ENCODE measurements at places on chromosomes 6 and 20.
A peak's percentile ranks its signal among the peaks of the same experiment; 100 is the strongest.

DNA sequence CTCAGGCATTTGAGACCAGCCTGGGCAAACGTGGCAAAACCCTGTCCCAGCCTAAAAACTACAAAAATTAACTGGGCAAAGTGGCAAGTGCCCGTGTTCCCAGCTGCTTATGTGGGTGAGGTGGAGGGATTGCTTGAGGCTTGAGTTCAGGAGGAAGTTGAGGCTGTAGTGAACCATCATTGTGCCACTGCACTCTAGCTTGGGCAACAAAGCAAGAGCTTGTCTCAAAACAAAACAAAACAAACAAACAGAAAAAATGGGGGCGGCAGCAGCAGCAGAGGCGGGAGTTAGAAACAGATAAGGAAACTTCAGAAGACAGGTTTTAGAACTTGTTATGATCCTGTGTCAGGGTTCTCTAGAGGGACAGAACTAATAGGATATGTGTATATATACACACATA lies 49.0 kb downstream of the SCAF8 start:
- DNase-seq = no peak

DNA sequence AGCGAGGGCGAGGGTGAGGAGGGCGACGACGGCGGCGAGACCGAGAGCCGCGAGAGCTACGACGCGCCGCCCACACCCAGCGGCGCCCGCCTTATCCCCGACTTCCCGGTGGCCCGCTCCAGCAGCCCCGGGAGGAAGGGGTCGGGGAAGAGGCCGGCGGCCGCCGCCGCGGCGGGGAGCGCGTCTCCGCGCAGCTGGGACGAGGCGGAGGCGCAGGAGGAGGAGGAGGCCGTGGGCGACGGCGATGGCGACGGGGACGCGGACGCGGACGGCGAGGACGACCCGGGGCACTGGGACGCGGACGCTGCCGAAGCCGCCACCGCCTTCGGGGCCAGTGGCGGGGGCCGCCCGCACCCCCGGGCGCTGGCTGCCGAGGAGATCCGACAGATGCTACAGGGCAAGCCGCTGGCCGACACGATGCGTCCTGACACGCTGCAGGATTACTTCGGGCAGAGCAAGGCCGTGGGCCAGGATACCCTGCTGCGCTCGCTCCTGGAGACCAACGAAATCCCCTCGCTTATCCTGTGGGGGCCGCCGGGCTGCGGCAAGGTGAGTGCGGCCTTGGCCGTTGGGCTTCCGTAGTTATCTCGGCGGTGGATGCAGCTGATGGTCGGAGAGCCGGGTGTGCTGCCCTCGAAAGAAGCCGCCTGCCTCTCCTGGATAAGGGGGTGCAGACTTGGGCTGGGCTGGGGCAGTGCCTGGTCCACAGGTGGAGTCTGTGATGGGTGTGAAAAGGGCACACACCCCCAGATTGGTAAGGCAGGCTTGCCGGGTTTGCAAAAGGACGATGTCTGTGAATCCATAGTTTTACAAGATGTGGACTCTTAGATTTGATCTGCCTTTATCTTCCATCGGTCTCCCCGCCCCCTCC lies 938 bp downstream of the WRNIP1 start:
- DNase-seq = peak; percentile 75

DNA sequence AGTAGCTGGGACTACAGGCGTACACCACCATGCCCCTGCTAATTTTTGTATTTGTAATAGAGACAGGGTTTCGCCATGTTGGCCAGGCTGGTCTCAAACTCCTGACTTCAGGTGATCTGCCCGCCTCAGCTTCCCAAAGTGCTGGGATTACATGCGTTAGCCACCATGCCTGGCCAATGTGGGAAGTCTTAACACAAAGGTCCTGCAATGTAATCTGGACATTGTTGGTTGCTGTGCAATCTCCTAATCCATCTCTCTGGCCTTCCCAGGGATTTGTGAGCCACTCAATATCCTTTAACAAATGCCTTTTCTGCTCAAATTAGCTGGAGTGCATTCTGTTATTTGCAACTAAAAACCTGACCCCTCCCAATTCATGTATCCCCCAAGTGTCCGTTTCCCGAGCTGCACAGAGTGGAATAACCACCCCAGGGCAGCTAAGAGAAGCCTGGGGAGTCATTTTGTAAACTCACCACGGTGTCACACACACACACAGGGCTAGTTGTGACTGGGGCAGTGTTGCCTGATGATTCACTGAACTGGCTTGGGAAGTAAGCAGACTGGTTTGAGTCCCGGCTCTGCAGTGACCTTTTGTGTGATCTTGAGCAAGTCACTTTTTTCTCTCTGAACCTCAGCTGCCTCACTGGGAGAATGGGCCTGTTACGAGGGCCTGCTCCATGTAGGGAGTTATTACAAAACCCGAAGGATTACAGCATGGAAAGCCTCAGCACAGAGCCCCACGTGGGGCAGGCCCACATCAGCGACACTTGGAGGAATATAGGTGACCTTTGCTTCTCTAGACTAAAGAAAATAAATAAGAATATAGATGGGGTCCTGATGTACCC lies 152.3 kb downstream of the ZMYND8 start:
- no peak for DNase-seq

DNA sequence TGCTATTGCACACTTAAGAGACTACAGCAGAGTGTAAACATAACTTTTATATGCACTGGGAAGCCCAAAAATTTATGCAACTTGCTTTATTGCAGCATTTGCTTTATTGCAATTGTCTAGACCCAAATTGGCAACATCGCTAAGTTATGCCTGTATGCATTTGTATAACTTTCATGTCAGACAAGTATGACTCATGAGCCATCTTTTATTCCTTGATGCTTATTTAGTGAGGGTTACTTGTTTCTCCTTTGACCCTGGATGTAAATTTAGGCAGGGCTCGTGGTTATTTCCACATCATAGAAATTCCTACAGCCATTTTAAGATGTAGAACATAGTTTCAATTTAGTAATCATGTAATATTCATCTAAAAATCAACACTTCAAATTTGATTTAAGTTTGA lies 130.3 kb upstream of the LY86 start:
- DNase-seq = no peak

- DNase-seq = no peak
Measured at GRCh38 chr20:18657575-18657974, 69.7 kb downstream of the DTD1 start.

DNA sequence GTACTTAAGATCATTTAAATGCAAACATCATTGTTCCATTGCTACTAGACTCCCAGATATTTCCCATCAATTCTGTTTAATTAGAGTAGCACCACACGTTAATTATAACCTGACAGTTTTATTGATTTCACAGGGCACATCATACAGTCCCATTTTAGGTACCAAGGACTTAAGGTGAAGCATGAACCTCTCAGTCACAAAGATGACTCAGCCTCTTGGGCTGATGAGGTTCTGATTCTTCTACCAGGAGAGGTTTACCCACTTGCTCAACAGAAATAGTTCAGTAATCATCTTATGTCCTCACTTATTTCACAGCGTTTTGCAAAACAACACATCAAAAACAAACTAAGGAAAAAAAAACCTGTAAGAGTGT lies 98.5 kb downstream of the HIVEP2 start:
- no peak for DNase-seq

DNA sequence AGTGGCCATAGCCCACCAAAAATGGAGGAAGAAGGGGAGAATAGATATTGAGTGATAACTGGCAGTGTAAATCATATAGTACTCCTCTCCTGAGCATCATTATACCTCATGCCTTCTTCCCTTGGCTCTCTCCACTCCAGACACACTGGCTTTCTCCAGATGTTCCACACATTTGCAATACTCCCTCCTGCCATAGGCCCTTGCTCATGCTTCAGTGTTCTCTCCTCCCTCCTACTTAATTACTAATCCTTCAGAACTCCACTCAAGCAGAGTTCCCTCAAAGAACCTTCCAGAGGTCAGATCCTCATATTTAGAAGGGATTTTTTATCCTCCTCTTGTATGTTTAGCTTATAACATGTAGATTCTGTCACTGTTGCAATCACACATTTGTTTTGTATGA lies 279.5 kb upstream of the SUPT3H start:
- no peak for DNase-seq

- no peak for DNase-seq
Measured at GRCh38 chr6:98590136-98590681, 244.2 kb upstream of the POU3F2 start.

DNA sequence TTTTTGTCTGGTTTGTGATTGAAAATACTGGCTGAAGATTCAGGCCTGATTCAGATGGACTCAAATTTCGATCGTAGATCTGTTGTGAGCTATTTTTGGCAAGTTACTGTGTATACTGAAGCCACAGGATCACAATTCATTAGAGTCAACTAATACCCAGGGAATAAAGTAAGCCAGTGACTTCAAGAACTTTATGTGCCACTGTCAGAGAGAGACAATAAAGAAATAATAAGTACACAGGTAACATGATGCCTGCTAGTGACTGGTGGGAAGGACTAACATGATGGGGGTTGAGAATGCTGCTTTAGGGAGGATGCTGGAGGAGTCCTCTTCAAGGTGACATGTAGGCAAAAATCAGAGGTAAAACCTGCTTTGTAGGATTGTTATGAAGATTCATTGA lies 215.9 kb downstream of the DOK5 start:
- no peak for DNase-seq

GRCh38 chr20:37071481-37071911 lies 24.3 kb downstream of the RBL1 start:
- no peak for DNase-seq

DNA sequence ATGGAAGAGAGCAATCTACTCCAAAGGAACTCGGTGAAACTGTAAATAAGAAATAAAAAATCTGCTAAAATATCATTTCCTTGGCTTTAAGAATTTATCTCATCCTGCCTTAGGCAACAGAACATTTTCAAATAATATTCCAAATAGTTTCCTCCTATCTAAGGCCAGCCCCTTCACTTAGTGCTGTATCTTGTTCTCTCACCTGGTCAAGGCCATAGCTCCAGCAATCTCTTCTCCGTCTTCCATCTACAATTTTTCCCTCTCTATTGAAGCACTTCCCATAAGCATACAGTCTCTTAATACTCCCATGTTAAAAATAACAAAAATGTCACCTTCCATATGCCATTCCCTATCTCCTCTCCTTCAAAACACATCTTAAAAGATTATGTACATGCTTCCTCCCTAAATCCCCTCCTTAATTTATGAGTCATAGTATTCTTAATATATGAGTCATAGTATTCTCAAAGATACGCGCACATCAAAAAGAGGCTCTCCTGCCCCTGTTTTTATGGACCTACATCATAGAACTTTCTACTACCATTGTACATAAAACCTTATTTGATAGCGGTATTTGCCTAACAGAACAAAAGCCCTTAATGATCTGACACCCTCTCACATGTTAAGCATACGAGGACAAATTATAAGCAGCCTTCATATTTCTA lies 146.9 kb downstream of the PDE10A start:
- no peak for DNase-seq

GRCh38 chr6:62150048-62150663 lies 135.9 kb downstream of the KHDRBS2 start:
- peak; percentile 39 for DNase-seq

- DNase-seq = peak; percentile 30
Measured at GRCh38 chr6:41208439-41209106, 7.6 kb upstream of the TREML2 start.

GRCh38 chr6:38822963-38823362 lies 107.9 kb downstream of the DNAH8 start:
- no peak for DNase-seq

DNA sequence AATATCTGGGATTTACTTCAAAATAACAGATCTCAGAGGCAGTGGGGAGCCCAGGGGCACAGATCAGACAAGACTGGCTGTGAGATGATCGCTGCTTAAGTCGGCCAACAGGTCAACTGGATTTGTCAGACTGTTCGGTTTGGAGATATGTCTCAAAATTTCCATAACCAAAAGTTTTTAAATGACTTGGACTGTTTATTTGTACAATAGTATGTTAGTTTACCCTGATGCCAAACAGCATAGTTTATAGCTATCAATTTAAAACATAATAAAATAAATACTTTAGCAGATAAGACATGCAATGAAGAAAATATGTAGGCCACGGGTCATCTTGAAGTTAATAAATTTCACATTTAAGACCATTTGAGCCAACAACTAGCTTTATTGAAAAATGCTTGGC lies 126.7 kb downstream of the IRF4 start:
- no peak for DNase-seq

DNA sequence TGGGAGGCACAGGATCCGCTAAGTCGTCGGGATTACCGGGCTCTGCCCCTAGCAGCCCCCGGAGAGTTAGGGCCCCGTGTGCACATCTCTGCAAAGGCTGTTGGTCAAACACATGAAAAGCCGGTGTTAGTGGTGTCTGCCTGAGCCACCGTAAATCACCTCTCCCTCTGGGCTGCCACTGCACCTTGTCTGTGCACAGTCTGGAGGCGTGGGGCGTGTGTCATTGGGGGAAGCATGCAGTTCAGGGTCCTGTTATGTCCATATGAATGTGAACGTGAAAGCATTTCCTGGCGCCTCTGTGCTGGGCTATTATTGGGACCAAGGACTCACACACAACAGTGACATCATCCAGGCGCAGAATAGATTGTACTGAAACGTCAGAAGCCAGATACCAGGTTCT lies 305.6 kb downstream of the NRN1 start:
- no peak for DNase-seq

DNA sequence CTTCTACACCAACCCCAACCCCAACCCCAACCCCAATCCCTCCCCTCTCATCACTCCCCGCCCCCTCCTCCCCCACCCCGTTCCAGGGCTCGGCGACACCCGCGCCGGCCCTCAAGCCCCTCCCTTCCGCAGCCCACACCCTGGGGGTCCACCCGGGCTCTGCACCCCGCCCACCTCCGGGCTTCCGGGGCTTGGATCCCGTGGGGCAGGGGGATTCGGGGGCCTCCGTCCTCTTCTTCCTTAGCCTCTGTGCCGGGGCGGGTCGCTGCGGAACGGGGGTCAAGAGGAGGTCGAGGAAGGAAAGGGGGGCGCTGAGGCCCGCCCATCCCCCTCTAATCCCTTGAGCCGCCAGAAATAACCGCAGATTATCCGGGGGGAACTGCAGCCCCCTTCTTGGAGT lies 690 bp downstream of the TULP1 start:
- no peak for DNase-seq

- DNase-seq = no peak
Measured at GRCh38 chr6:24798740-24799540, at the start of gene ARMH2. Gene ARMH2 (minus strand): TSS chr6:24798917. CDS start chr6:24798857, 60 bp downstream.

GRCh38 chr6:109224107-109224875 lies 129.0 kb downstream of the CEP57L1 start:
- DNase-seq = no peak

DNA sequence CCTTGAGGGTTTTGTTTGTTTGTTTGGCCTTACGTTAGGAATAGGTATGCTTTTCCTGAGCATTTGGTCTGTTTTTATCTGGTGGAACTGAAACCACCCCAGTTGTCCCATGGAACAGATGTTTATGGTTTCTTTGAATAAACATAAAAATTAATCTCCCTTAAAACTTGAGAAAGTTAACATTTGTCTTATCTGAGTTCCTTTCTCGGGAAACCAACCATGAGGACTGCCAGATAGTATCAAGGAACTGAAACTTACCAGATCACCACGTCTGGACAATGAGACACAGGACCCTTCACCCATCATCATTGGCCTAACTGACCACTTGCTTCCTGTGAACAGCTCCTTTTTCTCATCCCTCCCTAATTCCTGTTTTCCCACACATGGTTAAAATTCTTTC lies 15.3 kb upstream of the HECA start:
- no peak for DNase-seq
